HCEC 1CT (cell line): ENCODE measurements at places on chromosomes 2 and 18.
A peak's percentile ranks its signal among the peaks of the same experiment; 100 is the strongest.

GRCh38 chr2:170665743-170666142 lies 49.4 kb upstream of the SP5 start:
- DNase-seq: no peak

- peak; percentile 39 for DNase-seq
Observed at GRCh38 chr2:156512451-156512850, 76.3 kb downstream of the GPD2 start.

DNA sequence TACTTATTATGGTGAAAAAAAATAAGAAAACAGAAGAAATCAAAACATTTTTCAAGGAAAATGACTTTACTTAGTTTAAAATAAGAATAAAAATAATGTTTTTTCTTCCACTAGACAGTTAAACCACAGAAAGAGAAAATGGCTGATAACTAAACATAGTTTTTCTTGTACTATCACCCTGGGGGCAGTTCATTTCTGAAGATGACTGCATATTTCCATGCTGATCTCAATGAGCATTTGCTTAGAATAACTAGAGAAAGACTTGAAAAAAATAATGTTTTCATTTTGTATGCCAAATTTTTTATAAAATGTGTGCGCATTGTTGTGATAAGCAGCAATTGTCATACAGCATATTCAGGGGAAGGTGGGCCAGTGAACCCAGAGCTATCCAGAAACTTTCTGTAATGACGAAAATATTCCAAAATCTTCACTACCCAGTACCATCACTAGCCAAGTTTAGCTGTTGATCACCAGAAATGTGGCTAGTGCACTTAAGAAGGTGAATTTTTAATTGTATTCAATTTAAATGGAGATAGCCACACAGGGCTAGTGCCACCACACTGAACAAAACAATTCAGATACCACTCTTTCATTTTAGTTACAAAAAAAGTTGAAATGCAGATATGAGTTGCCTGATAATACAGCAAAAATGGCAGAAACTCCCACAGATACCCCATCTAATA lies 513.4 kb upstream of the NETO1 start:
- no peak for DNase-seq

DNA sequence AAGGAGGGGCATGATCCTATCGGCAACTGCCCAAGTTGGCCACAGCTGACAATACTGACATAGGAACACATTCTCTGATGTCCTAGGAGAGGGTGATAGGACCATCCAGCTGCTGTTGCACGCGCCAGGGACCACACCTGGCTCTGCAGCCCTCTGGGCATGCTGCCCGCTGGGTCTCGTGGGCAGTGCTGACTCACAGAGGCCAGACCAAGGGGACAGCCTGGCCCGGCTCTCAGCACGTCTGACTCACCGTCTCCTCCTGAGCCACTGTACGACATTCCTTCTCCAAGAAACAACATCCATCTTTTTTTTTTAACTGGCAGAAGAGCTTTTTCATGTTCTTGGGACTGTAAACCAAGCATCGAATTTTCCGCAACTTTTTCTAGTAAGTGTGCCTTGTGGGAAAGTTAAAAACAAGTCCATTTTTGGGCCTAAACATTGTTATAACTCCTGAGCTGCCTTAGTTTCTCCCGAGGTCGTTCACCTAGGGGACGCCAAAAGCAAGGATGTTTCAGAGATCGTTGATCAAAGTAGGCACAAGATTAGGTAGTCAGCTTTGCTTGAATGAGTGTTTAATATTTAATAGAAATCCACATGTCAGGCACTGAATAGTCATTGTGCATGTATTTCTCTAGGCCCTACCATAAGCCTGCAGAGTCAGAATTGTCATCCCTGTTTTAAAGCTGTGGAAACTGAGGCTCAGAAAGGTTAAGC lies 100.3 kb downstream of the TTC32 start:
- peak; percentile 97 for DNase-seq

DNA sequence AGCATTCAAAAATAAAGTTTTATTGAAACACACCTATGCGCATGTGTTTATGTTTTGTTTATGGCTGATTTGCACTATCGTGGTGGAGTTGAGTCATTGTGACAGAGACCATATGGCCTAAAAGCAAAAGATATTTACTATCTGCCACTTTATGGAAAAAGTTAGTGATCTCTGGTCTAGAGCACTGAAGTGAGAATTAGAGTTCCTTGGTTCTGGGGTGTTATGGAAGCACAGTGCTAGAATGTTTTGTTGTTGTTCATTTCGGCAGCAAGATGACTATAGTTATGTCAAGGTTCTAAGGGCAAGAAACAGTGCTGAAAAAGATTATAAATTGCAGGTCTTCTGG lies 416.5 kb downstream of the SLC4A3 start:
- no peak for DNase-seq

GRCh38 chr2:24993406-24994145 lies 21.8 kb upstream of the DNAJC27 start:
- no peak for DNase-seq

DNA sequence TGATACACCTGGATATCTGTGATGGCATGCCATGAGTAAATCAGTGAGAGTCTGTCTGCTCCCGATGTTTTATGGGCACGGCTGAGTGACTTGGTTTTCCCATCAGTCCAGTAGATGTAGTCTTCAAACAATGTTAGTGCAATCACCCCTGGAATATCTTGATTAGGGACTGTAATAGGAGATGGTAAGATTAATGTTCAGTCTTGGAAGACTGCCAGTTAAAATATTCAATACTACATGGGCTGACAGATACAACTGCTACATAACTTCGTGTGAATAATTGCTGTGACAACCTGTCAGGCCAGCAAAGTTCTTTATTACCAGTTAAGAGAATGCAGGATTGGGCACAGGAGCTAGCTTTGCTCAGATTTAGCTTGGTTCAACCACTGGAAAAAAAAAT lies 1673.3 kb downstream of the LRP1B start:
- no peak for DNase-seq
